ENCODE measurements at places on chromosomes 13 and 19.

DNA sequence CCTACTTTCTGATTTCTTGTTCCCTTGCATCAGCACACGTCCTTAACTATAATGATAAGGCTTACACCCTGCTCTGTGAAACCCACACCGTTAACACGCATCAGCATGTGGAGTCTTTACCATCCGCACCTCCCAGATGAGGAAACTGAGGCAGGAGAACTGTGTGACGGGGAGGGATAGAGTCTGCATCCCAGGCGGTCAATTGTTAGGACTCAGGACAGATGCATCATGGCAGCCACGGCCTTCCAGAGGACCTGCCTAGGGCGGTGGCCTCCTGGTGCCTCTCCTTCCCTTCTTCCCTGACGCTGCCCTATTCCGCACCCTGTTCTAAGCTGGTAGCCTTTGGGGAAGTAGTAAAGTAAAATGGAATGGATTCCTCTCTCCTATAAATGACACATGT, 326.0 kb downstream of the TEX29 start:
- DNase-seq = no peak

DNA sequence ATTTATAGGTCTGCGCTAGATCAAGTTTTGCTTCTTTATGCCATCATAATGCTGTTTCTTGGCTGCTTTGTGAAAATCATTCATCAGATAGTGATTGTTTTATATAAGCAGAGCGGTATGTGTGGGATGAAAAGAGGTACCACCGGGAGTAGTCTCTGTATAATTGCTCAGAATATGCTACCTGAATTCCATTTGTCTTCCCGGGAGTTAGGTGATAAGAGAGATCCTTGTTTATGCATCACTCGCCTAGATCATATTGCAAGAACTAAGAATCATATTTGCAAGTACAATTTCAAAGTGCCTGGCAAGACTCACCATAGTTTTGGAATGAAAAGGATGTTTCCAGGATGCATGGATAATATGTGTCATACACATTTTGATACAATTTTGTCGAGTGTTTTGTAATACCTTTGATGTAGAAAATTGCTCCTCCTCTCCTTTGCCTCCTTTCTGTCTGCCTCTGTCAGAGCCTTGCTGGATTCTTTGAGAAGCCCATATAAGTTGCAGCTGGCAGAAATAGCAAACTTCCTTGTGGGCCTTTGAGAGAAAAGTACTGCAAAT, 1306.0 kb upstream of the SLC10A2 start:
- DNase-seq = no peak

DNA sequence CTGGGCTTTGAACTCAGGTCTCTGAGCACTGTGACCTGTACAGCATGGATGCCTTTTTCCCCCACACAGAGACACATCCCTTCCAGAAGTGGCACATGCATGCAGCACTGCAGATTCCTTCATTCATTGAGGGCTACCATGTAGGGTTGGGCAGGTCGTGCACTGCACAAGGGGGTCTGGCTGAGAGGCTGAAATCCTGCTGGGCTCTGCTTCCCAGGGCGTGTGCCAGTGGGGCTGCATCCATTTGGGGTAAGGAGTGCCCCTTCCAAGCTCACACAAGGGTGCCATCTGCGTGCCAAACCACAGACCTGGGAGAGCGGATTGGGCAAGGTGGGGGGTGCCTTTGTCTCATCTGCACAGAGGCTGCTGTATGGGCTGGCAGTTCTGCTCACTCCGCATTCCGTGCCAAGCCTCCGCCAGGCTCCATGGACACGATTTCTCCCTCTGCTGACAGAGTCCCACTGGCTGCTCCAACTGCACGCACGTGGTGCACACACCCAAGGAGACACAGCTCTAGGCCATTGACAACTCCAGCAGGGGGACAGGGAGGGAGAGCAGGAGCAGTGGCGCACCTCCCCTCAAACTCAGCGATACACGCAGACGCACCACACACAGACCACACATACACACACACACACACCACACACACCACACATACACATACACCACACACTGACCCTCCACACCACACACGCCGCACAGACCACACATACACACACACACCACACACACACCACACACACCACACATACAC, 4.5 kb upstream of the SHISA7 start:
- DNase-seq = no peak

DNA sequence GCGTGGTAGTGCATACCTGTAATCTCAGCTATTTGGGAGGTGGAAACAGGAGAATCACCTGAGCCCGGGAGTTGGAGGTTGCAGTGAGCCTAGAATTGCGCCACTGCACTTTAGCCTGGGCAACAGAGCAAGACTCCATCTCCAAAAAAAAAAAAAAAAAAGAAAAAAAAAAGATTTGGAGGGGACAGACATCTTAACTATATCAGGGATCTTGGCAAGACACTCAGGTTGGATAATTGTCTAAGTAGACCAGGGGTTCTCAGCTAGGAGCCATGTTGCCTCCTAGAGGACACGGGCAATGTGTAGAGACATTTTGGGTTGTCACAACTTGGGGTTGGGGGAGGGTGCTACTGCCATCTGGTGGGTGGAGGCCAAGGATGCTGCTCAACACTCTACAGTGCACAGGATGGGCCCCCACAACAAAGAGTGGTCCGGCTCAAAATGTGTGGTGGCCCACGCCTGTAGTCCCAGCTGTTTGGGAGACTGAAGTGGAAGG, 1.9 kb upstream of the ZNF580 start:
- DNase-seq = no peak

GRCh38 chr19:55647732-55648584, at the start of gene CCDC106:
Gene CCDC106, plus strand, starts transcription at chr19:55648212. Its CDS starts 835 bp downstream, at chr19:55649047.
- no peak for DNase-seq

- DNase-seq = no peak
Observed at GRCh38 chr19:18682807-18683108, 722 bp upstream of the CRTC1 start.

GRCh38 chr19:6677495-6677882, 7.5 kb upstream of the TNFSF14 start:
- DNase-seq = no peak

DNA sequence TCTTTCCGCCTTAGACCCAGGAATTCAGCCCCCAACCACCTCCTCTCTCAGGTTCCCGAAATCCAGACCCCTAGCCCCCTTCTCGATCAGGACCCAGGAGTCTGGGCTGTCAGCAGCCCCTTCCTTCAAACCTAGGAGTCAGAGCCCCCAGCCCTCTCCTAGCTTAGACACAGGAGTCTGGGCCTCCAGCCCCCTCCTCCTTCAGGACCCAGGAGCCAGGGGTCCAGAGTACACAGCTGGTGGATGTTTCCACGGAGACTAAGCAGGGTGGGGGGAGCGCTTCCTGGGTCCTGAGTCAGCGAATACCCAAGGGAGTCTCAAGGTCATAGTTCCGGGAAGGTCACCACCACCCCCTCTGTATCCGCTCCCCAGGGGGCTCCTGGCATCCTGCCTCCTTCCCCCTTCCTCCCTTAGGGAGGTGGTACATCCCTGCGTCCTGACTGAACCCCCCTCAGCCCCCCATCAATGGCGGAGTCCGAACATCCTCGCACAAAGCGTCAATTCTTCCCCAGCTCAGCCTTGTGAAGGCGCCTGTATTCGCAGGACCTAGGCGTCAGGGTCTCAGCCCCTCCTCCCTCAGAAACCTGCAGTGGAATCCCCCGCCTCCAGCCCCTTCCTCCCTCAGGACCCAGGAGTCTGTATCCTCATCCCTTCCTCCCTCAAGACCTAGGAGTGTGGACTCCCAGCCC, 4.6 kb downstream of the CADM4 start:
- DNase-seq = no peak

DNA sequence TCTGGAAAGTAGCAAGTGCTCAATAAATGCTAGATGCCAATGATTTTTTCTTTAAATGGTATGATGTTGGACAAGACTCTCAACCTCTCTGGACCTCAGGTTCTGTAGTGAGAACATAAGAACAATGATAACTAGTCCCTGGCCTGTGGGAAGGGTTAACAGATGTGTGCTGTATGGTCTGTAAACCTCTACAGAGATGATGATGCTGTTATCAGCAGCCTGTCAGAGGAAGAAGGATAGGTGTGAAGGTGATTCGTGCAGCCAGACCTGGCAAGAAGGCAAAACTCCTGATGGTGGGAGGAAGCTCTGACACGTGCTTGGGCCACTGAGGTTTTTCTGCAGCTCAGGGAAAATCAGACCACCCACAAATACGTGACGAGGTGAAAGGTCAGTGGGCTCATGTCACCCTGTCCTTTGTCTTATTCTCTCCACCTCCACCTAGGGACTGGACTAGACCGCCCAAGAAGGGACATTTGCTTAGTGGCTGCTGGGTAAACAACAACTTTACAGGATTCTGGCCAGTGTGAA, 36.7 kb upstream of the UBL3 start:
- no peak for DNase-seq

GRCh38 chr13:35470671-35471661, 5.5 kb downstream of the MAB21L1 start:
- DNase-seq = no peak

GRCh38 chr19:35789195-35789977, 14.0 kb downstream of the ARHGAP33 start:
- no peak for DNase-seq

DNA sequence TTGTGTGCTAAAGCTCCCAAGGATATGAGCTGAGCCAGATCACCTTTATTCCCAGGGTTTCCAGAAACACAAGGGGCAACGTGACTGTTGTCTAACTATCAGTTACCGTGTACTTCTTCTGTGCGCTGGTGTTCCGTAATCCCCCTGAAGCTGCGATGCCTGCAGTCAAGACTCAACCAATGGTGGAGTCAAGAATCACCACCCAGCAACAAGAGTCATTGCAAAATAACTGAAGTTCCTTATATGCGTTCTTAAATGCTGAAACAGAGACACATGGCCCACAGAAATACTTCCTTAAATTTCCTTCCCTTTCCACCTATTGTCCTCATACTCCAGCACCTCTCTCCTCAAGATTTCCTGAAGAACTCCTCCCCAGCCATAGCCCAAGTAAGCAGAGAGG, 200.2 kb downstream of the KATNAL1 start:
- no peak for DNase-seq

DNA sequence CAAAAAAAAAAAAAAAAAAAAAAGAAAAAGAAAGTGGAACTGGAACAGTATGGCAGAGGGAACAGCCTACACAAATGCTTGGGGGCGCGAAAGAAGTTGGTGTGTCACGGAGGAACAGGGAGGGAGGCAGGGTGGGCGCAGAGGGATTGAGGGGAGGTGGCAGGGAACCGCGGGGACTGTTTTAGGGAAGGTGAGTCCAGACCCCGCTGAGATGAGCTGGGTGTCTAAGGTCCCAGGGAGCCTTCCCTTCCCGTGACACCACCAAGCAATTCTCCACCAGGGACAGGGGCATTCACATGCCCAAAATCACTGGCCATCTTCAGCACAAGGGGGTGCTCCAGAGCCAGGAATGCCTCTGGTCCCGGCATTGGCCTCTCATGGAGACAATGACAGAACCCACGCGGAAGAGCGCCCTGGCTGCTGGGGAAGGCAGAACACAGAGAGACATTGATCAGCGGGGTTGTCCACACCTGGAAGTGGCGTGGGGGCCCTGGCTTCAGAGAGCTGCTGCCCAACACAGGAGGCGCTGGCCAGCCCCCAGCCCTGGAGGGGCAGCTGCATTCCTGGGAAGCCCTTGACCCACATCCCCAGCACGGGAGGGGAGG, 6.9 kb downstream of the PEAK3 start:
- DNase-seq = no peak

DNA sequence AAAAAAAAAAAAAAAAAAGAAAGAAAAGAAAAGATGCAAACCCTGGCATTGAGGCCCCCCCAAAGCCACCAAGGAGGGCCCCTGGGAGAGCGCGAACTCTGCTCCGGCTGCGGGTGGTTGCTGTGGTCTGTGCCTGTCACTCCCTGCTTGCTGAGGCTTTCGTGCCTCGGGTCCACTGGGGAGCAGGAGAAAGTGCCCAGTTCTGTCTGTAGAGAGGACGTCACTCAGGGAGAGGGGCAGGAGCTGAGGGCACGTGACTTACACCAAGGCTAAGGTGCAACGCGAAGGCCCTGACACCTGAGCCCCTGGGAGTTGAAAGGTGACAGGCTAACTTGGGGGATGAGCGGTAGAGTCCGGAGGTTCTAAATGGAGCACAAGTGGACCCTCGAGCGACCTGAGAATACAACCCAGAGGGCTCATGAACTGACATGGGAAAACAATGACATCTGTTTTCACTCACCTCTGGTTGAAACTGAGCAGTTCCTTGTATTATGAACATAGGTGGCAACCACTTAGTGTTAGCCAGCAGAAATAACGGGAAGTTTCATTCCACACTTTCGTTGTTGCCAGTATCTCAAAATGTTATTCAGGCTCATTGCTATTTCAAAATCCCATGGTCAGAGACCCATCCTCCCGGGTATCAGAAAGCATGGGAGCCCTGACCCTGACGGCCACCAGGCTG, 69.2 kb upstream of the TM9SF2 start:
- DNase-seq = no peak

DNA sequence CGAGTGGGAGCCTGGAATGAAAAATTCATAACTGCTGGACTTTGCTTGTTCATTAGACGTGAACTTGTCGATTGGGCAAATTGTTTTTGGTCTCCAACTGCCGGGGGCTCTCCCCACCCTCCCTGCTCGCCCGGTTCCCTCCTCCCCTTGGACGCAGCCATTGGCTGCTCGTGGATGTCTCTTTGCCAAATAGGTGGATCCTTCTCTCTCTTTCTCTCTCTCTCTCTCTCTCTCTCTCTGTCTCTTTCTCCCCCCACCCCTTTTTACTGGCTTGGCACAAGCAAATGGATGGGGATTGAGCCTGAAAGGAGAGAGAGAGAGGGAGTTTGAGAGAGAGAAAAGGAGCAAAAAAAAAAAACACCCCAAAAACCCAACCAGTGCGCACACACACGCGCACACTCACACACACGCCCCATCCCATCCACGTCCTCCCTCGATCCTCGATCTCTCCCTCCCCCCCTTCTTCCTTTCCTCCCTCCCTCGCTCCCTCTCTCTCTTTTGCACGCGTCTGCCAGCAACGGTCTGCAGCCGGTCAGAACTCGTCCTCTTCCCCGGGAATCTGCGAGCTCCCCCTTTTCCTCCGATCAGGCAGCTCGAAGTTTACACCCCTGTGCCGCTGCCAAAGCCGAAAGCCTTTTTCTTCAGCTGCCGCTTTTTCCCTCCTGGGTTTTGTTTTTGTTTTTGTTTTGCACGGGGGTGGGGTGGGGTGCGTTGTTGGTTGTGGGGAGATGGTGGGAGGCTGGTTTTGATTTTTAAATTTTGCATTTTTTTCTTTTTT, 27.8 kb downstream of the NFIX start:
- DNase-seq = no peak
